ENCODE measurements at places on chromosomes 7 and 10.
A peak's percentile ranks its signal among the peaks of the same experiment; 100 is the strongest.

DNA sequence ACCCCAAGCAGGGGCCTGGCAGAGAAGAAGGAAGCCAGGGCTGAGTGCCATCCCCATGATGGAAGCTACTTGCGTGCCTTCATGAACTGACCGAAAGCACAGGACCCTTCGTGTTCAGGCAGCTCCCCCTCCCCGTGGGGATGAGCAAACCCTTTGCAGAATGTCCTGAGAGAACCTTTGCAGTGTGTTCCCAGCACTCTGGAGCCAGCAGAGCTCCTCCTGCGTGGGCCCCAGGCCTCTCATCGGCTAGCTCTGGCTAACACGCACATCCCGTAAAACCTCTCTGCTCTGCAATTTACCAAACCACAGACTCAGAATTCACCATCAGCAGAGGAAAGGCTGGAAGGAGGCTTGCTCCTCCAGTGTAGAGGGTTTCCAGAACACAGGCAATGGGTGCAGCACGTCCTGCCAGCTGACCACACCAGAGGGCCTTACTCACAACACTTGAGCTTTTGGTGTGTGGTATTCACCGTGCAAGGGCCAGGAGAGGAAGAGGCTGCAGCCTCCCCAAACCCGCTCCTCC lies 3.1 kb downstream of the SH3PXD2A start:
- peak; percentile 53 for DNase-seq

DNA sequence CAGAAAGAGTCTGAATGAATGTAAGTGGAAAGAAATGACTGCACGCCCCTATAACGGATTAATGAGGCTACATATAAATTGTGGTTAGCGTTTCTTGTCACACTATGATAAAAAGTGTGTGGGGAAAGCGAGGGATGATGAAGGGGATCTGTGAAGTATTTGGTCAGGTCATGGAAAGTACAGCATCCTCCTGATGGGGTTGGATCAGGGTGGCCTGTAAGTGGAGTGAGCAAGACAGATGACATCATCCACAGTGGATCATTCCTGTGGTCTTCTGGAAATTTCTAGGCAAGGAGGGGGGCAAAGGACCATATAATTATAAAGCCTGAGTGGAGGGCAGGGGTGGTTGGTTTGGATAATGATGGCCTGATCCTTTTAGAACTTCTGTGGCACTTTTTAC lies 606.0 kb downstream of the INHBA start:
- DNase-seq: peak; percentile 38

DNA sequence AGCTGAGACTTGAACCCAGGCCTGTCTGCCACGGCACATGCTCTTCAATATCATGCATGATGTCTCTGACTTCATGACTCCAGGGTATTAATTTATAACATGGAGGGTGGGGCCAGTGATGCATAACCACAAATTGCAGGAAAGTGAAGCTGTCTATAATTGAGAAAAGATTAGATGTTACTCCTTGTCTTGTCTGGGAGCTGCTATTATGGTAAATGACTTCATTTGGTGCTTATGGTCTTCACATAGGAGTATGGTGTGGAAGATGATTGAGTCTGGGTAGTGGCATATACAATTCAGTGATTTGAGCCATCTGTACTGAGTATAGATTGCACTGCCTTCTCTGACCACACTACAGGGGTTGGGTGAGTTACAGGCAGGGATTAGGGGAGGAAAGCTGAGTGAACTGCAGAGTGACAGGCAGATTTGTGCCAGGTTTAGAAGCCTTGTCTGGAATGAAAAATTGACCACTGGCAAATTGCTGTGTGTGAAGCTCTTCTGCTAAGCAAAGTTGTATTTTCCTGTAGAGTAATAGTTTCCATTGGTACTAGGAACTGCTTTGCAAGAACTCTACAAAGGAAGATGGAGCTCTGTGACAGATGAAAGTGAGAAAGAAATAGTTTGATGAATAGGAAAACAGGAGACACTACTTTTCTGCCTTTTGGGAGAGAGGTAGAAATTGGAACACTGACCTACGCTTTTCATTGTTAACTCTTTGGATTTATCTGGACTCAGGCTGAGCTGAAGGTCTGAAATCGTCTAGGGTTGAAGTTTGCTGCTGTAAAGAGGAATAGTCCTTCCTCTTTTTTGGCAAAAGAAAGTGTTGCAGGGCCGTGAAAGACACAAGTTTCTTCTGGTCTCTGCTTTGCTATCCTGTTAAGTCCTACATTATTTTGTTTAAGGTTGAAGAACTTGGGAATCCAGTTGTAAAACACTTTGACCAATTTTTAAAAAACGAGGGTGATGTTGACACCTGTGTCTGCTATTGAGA lies 2.7 kb downstream of the SND1 start:
- DNase-seq: no peak

- DNase-seq: no peak
Measured at GRCh38 chr10:11245510-11245909, 227.8 kb downstream of the CELF2 start.

GRCh38 chr10:59524348-59524747 lies 162.0 kb upstream of the FAM13C start:
- no peak for DNase-seq

- DNase-seq: no peak
Measured at GRCh38 chr7:39221901-39222300, 244.2 kb downstream of the POU6F2 start.

DNA sequence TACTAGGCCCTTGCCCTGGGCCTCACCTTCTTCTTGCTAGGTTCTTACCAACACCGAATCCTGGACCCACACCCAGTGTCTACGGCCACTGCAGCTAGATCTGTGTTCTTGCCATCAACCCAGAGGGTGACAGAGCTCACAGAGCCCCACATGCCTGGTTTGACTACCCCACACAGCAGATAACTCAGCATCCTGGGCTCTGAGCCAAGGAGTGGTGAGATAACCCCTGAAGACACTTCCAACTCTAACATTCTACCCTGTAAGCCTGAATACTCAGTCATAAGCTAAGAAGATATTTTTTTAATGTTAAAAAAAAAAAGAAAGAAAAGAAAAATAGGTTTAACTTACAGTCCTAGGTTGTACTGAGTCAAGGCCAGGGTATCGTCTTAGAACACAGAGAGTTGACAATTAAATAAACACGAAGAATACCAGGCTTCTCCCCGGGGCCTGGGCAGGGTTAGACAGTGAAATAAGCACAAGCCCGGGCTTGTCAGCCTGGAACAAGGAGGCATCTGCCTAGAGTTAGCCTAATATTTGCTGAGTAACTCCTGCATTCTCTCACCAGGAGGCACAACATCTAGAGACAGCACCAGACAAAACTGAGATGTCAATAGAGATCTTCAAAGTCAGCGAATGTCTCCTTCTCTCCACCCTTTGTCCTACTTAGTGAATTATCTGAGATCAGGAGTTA lies 556.5 kb upstream of the LRRN3 start:
- DNase-seq: no peak

GRCh38 chr10:118300320-118300719 lies 41.8 kb downstream of the FAM204A start:
- DNase-seq: no peak

DNA sequence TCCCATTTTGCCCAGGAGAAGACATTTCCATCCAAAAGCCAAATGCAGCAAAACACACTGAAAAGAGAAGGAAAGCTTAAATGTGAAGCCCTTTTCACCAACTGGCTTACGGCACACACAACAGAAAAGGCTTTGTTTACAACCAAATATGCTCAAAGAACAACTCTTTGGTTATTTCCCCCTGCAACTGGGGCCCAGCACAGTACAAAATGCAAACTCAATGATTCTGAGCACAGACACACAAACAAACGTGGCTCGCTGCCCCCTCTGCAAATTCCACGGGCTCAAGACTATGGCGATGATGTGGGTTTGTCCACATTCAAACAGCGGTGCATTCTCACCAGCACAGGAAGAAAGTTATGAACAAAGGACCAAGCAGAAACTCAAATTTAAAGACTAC lies 5.3 kb downstream of the CPXM2 start:
- no peak for DNase-seq

DNA sequence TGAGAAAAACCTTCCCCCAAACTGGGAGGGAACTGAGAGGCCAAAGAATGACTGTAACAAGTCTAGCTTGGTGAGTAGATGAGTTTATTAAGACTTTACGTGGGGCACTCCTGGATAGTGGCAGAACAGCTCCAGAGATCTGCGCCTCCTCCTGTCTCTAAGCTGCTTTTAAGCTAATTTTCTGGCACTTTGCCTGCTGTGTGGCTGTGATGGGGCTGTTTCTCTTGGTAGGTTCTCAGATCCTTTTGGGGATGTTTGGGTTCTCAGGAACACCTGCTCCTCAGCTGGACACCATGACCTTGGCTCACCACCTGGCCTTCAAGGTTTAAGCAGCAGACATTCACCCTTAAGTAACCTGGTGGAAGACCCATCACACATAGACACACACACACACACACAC lies 68.3 kb downstream of the AKR1E2 start:
- DNase-seq: no peak

GRCh38 chr7:115271332-115272235 lies 349.7 kb downstream of the MDFIC start:
- DNase-seq: no peak

All from hepatic stellate cell (primary cell).